ENCODE measurements at places on chromosomes 2 and 18.

GRCh38 chr18:3074087-3074486, 61.1 kb upstream of the LPIN2 start:
- H3K27ac ChIP-seq = no peak overlapping the region
- H3K4me3 ChIP-seq = no peak overlapping the region
- H3K36me3 ChIP-seq = no peaks in the 10 kb centered on the region
- no peak for DNase-seq
- no peaks in the 10 kb centered on the region for H3K4me1 ChIP-seq
- H3K27me3 ChIP-seq = no peaks in the 10 kb centered on the region

DNA sequence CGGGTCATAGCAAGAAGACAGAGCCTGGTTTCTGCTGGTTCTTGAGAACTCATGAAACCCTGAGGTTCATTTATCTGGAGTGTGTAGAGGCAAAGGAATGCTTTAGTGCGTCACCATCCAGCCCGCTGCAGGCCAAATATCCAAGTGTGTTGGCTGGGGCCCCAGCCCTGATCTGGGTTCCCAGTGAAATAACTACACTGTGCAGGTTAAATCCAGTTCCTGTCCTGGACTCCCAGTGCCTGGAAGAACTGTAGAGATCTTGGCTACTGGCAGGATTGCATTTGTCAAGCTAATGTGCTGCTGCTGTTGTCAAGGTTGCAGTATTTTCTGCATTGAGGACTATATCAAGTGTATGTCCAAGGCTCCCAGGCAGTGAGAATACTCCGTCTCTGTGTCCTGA, 89.9 kb downstream of the MAPK4 start:
- no peak overlapping the region for H3K4me3 ChIP-seq
- no peak overlapping the region for H3K27ac ChIP-seq
- peaks cover 3% of the 10 kb centered on the region for H3K27me3 ChIP-seq
- H3K36me3 ChIP-seq = no peaks in the 10 kb centered on the region
- peaks cover 3% of the 10 kb centered on the region for H3K4me1 ChIP-seq
- DNase-seq = no peak

- H3K4me1 ChIP-seq = no peaks in the 10 kb centered on the region
- H3K4me3 ChIP-seq = no peak overlapping the region
- H3K27me3 ChIP-seq = peaks cover 4% of the 10 kb centered on the region
Measured at GRCh38 chr2:102193074-102193473, 6.3 kb downstream of the IL1RL2 start.

DNA sequence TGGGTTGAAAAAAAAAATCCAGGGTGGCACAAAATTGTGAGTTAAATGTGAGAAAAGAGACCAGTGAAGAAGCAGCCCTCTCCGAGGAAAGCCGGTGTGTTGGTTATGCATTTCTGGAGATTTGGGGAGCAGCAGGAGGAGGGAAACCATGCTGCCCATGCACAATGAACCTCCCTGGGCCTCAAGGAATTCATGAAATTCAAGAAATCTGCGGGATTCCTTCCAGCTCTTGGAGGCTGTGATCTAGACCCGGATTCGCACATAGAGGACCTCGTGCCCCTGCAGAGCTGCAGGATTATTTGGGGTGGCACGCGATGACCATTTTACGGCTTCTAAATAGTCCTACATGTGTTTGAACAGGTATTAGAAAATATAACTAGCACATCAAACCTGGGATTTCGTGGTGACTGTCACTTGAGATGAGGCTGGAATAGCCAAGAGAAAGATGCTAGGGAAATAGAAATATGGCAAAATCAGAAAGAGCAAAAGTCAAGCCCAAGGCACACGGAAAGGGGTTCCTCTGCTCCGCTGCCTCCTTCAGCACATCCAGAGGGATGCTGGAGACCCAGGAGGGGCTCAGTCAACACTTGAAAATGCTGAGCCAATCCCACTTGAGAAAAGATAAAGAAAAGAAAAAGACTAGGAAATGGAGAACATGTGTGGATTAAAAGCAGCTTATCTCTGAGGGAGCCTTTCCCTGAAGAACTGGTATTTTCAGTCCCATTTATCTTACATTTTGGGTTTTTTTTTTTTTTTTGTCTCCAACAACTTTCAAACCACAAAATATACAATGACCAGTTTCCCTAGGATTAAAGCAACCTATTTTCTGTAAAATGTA, 22.0 kb downstream of the KCTD1 start:
- H3K4me3 ChIP-seq = no peak overlapping the region
- peaks cover 15% of the 10 kb centered on the region for H3K4me1 ChIP-seq
- no peak overlapping the region for H3K27ac ChIP-seq
- H3K27me3 ChIP-seq = peaks cover 3% of the 10 kb centered on the region
- H3K36me3 ChIP-seq = no peaks in the 10 kb centered on the region

GRCh38 chr2:467101-467500, 179.2 kb upstream of the ALKAL2 start:
- no peak overlapping the region for H3K4me3 ChIP-seq
- no peak overlapping the region for H3K27ac ChIP-seq
- peaks cover 9% of the 10 kb centered on the region for H3K27me3 ChIP-seq

DNA sequence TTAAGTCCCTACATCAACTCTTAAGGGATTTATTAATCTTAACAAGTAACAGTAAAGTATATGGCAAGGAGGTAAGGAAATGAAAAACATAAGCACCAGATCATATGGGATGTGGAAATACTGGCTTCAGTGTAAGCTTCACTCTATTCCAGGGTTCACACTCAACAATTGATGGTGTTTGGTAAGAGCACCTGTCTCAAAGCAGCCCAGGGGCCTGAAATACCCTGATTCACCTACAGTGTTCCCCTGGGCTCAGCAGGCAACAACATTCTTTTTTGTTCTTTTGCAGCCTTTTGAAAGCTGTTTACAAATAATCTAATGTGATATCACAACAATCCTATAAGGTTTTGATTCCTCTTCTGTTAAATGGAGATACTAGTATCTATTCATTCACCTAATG, 1.2 kb upstream of the MLPH start:
- H3K36me3 ChIP-seq = no peaks in the 10 kb centered on the region
- H3K27ac ChIP-seq = no peak overlapping the region
- DNase-seq = no peak

GRCh38 chr2:167924556-167924955, 322.8 kb downstream of the STK39 start:
- no peaks in the 10 kb centered on the region for H3K4me1 ChIP-seq
- H3K27ac ChIP-seq = no peak overlapping the region
- no peaks in the 10 kb centered on the region for H3K27me3 ChIP-seq
- DNase-seq = no peak
- H3K36me3 ChIP-seq = no peaks in the 10 kb centered on the region
